AG08395 (cell line): ENCODE measurements at places on chromosomes 1 and 21.
A peak's percentile ranks its signal among the peaks of the same experiment; 100 is the strongest.

DNA sequence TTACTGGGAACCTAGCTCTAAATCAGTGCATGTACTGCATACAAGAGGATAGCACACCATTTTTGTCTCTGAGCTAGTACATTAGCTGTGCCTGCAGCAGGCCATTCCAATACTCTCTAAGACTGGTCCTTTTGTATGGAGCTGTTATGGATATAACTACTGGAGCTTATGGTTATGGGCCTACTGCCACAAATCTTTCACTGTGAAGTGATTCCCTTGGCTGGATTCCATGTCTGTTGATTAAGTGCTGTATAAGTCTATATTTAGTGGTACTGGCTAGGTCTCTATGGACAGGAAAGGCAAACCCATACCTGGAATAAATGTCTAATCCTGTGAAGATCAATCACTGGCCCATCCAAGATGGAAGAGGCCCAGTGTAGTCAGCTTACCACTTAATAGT, 12.0 kb downstream of the ZFYVE9 start:
- no peak for DNase-seq

DNA sequence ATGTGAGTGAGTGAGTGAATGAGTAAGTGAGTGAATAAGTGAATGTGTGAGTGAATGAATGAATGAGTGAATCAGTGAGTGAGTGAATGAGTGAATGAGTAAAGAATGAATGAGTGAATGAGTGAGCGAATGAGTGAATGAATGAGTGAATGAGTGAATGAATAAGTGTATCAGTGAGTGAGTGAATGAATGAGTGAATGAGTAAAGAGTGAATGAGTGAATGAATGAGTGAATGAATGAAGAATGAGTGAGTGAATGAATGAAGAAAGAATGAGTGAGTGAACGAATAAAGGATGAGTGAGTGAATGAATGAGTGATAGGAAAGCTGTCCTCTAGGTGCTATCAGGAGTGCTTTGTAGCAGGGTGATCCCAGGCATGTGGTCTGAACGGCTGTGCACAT, 35.7 kb downstream of the CFAP74 start:
- no peak for DNase-seq

DNA sequence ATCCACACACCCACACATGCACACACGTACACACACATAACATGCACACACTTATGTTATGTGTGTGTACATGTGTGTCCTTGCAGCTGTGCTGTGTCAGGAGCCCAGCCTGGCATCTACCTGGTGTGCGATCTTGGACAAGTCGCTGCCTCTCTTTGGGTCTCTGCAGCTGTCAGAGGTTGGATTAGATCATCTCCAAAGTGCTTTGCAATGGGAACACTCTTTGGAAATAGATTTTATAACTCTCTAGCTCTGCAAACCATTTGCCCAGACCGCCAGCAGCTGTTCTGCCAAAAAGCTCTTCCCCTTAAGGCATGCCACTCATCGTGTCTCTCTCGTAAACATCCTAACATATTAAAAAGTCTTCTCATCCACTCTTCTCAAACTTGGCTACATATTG, 4.7 kb downstream of the PKP1 start:
- no peak for DNase-seq

GRCh38 chr1:38559446-38560165, 300.0 kb downstream of the RRAGC start:
- DNase-seq, result no peak

DNA sequence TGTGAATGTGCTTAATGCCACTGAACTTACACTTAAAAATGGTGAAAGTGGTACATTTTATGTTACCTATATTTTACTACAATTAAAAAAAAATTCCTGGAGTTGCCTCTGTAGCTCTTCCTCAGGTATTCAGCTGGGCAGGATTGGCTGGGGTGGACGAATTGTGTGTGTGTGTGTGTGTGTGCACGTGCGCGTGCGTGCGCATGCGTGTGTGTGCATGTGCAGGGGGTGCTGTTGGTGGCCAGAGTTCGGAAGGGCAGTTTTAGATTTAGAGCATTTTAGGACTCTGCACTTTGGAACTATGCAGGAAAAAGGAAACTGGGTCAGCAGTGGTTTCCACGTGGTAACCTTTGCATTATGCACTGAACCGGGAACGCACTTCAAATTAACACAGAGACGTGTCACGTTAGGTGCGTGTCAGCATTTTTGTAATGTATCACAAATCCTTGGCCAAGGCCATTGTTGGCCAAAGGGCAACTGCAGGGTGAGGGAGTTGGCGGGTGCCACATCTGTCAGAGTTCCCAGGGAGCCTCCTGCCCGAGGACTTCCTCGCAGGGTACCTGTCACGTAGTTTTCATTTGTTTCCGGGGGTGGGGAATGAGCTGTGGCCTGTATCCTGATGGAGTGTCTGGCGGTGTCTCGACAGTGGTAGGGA, 312.8 kb downstream of the CAMTA1 start:
- DNase-seq, result no peak

DNA sequence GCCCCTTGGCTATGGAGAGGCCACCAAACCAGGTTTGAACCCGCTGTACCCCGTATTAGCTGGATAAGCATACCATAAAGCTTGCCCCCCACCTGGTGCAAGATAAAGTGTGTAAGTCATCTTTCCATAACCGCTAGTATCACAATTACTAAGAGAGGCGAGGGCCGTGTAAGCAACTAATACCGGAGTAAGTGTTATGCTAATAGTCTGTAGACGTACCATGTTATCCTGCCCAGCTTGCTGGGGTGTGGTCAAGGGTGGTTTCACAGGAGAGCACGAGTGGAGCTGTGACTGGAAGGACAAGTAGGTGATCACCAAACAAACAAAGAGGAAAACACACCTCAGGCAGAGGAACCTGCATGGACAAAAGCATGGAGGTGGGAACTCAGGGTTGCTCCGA, 3.6 kb upstream of the TNFRSF1B start:
- DNase-seq, result no peak

- DNase-seq, result peak; percentile 67
Observed at GRCh38 chr1:223748773-223749733, 36.7 kb downstream of the CAPN2 start.

DNA sequence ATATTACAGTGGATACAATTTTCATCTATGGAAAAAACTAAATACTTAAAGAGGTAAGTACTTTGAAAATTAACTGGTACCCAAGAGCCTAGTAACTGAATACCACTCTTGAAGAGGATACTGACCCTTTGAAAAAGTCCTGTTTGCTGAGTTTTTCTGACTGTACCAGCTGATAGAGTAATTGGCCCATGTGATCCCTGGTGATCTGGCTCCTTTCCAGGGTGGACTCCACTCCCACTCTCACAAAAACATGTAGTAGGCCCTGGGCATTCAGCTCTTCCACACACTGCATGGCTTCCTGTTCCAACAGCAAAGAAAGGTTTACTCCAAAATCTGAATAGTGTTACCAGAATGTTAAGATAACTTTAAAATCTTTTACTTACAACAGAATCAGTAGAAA, 53.6 kb upstream of the HP1BP3 start:
- DNase-seq, result no peak
